ENCODE measurements at places on chromosomes 5 and 9.

DNA sequence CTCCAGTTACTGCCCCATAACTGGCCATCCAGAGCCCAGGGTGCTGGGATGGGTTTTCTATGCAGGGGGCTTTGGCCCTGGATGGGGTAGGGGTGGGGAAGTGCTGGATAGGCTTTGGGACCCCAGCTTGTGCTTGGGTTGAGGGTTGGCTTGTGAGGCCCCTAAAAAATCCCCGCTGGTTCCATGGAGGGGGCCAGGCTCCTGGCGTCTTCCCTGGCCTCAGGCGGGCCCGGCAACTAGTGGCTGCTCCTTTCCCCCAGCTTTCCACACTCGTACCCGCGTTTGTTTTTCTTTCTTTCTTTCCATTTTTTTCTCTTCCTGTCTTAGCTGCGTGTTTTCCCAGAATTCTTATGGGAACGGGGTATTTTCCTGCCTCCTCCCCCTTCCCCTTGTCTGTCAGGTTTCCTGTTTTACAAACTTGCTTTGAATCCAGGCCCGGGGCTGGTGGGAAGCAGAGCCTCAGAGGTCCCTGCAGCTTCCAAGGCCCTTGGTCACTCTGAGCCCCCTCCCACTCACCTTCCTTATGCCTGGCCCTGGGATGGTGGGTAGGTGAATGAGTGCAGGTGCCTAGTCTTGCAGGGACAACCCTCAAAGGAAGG lies 40.2 kb downstream of the RGS3 start:
- no peak for DNase-seq

- no peak for DNase-seq
Observed at GRCh38 chr5:17187011-17187785, 30.2 kb upstream of the BASP1 start.

- DNase-seq, result no peak
Observed at GRCh38 chr5:90747693-90748092, 189.1 kb downstream of the ADGRV1 start.

- DNase-seq, result no peak
Observed at GRCh38 chr9:12631866-12632265, 61.3 kb upstream of the TYRP1 start.

GRCh38 chr9:98502311-98502975 lies 206.3 kb downstream of the GABBR2 start:
- no peak for DNase-seq

DNA sequence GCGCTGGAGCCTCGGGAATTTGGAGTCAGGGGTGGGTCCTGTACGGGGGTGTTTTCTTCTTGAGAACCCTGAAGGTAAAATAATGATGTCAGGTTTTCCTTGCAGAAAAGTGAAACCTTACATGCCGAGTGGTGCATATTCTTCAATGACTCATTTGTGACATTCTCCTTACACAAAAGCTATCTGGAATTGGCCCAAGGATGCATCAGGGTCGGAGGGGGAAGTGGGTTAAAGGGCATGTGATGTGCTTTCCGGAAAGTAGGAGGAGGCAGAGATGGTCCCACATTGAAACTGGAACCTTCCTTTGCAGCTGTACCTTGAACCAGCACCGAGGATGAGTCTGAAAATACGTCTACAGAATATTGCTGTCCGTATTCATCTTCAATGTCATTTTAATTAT lies 411.2 kb upstream of the IRX4 start:
- no peak for DNase-seq

GRCh38 chr5:175698401-175699115 lies 40.7 kb downstream of the HRH2 start:
- DNase-seq, result no peak

DNA sequence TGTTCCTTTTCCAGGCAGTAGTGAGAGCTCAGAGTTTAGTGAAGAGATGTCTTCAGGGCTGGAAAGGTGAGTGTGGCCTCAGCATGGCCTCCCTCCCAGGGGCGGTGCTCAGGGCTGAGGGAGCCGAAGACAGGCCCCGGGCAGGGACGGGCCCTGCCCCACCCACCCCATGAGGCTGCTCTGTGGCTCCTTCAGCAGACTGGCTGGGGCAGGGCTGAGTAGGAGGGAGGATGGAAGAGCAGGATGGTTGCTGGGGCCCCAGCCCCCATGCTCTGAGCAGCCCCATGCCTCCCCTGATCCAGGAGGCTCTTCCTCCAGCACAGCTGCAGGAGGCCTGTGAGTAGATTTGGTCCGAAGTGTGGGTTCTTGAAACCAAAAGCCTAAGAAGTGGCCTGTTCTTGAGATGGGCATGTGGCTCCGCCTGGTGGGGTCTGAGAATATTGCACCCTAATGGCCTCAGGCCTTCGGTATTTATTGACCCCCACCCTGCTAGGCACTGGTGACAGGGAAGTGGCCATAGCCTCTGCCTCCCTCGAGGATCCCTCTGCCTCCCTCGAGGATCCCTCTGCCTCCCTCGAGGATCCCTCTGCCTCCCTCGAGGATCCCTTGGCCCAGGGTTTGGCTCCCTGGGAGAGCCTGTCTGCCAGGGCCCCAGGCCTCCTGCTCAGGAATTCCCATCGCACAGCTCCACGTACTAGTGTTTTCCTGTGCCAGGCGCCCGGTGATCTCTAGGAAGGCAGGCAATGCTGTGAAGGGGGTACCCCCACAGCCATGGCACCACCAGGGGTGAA lies 65.4 kb upstream of the GARNL3 start:
- DNase-seq, result peak; percentile 63

DNA sequence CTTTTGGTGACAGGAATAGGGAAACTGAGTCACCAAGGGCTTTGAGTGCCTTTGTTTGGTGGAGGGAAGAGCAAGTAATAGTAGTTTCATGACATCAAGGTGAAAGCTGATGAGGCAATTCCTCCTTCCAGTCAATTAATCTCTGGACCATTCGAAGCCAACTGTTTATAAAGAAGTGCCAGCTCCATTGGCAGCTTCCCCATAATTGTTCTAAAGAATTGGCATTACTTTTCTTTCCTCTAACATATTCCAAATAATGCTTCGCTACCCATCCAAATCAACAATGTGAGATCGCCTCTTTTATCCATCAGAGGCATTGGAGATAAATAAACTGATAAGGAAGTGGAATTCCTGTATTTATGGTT lies 132.4 kb downstream of the NPR3 start:
- DNase-seq, result no peak

DNA sequence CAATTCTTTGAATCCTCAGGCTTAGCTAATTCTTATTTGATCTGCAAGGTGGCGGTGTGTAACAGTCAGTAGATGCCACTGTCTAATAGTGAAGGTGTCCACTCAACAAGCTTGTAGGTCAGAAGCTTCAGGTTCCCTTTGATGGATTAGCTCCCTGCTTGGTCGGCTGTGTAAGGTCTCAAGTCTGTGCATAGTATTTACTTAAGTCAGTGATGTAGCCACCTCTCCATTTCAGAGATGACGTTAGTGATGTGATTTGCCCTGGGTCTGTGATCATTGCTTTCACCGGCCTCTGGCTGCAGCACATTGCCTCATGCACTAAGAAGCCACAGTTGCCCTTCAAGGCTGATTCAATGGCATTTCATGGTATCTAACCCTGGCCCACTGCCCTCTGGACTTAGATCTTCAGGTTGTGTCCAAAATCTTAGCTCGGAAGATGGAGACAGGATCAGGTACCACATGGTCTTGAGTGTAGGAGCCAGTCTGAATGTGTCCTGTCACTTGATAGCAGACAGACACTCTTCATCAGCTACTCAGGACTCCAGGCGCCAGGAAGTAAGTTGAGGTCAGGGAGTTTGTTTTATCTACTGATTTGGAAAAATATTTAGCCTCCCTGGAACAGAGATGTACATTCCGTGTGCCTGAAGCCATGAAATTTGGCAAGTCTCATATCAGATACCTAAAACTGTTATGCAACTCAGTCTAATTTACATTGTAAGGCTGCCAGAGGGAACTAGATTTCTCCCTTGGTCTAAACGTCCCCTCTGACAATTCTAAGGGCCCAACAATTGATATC lies 42.9 kb downstream of the SUB1 start:
- no peak for DNase-seq

GRCh38 chr5:59123595-59124561 lies 541.0 kb downstream of the RAB3C start:
- DNase-seq, result no peak

GRCh38 chr5:148991566-148991965 lies 71.3 kb downstream of the SH3TC2 start:
- DNase-seq, result no peak

- DNase-seq, result no peak
Observed at GRCh38 chr5:44983006-44983405, 174.3 kb downstream of the MRPS30 start.

DNA sequence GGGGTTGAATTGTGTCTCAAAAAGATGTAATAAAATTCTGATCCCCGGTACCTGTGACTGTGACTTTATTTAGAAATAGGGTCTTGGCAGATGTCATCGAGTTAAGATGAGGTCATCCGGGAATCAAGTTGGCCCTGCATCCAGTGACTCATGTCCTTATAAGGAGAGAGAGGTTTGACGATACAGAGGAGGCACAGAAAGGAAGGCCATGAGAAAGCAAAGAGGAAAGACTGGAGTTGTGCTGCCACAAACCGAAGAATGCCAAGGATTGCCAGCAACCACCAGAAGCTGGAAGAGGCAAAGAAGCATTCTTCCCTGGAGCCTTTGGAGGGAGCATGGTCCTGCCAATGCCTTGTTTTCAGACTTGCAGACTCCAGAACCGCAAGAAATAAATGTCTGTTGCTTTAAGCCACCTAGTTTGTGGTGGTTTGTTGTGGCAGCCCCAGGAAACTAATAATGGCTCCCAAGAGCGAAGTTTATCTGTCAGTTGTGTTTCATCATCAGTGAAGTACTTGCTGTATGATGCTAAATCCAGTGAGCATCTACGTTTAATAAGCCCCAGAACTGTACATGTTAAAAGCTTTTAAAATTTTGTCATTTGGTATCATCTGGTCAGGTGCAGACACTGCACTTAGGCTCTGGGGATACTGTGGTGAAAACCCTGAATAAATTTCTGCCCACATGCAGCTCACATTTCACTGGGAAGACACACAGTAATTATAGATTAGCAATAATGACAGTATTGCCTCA lies 114.8 kb downstream of the TLE4 start:
- DNase-seq, result peak; percentile 67

DNA sequence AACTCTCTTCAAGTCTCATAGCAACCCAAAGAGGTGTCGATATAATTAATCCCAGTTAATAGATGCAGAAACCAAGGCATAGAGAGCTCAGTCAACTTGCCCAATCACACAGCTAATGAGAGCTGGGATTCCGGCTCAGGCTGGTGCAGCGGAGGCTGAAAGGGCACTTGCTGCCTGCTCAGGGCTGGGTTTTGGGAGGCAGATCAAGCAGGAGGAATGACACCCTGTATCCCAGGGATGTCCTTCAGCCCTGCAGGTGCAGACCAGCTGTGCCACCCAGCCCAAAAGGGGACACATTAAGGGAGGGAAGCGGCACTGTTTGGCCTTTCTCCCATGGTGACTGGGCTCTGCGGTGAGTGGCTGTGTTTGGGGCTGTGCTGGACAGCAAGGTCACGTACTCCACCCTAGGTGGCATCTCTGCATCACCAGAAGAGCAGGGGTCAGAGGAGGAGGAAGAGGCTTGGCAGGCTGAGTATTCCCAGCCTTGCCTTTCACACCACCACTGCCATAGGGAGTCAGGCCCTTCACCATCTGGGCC lies 124.1 kb downstream of the MVB12B start:
- DNase-seq, result no peak

- DNase-seq, result no peak
Observed at GRCh38 chr5:36305571-36306326, 4.0 kb upstream of the RANBP3L start.

- DNase-seq, result no peak
Observed at GRCh38 chr5:165844571-165844970, 2339.2 kb downstream of the MAT2B start.

GRCh38 chr5:74993743-74994142 lies 58.6 kb downstream of the GCNT4 start:
- no peak for DNase-seq

DNA sequence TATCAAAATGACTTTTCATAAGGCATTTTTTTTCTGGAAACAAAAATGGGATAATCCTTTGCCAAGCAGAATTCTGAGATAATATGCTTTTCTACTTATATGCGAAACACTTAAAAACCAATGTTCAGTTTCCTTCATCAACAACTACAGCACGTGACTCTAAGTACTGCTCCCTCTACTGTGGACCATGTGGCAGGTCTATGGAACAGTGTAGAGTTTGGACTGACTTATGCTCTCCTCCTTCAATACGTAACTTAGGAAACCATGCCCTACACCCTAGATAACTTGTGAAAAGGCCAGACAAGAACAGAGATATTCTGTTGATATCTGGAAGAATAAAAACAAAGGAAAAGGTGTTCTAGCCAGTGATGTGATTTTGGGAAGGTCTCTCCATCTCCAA lies 111.3 kb upstream of the GNA14 start:
- no peak for DNase-seq

- DNase-seq, result no peak
Observed at GRCh38 chr5:78610636-78611035, 37.9 kb downstream of the LHFPL2 start.

GRCh38 chr9:112945620-112946208 lies 55.0 kb upstream of the SLC46A2 start:
- DNase-seq, result no peak

DNA sequence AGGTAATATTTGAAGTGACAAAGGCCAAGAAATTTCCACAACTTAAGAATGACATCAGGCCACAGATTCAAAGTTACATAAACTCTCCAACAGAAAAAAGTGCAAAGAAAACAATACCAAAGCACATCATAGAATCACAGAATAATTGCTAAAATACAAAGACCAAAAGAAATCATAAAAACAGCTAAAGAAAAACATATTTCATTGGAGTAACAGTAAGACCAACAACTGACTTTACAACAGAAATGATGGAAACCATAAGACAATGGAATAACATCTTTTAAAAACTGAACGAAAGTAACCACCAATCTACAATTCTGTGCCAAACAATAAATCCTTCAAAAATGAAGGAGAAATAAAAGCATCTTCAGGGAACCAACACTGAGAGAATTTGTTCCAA lies 38.3 kb downstream of the ZDHHC21 start:
- DNase-seq, result no peak

GRCh38 chr9:105168870-105169319 lies 75.6 kb upstream of the SLC44A1 start:
- DNase-seq, result no peak

- DNase-seq, result no peak
Observed at GRCh38 chr9:27460226-27461023, 63.7 kb upstream of the IFNK start.

- no peak for DNase-seq
Observed at GRCh38 chr9:18910435-18910834, 122.6 kb downstream of the SAXO1 start.

- DNase-seq, result peak; percentile 14
Observed at GRCh38 chr5:157049605-157050004, 9.3 kb downstream of the HAVCR1 start.

- peak; percentile 21 for DNase-seq
Observed at GRCh38 chr5:103582364-103582763, 19.8 kb upstream of the NUDT12 start.

GRCh38 chr9:6576987-6577386 lies 68.5 kb downstream of the GLDC start:
- DNase-seq, result no peak

- no peak for DNase-seq
Observed at GRCh38 chr5:21219251-21219650, 1231.3 kb upstream of the CDH18 start.

DNA sequence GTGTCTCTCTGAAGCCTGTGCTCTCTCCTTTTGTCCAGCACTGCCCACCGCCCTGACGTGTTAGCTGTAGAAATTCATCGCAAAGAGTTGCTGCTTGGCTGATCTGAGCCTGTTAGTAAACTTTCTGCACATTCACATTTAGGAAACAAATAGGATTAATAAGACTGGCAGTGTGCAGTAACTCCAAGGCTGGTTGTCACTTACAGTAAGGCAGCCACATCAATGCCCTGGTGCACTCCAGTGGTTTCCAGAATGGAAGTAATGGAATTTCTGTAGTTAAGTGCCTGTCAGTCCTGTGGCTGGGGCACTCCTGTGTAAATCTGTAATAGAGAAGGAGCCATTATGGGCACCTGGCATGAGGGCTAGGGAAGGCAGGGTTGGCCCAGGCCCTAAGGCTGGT lies 70.6 kb downstream of the DOCK2 start:
- DNase-seq, result no peak

Data from HFF-Myc (cell line).